Activated naive CD4-positive, alpha-beta T cell treated with anti-CD3 and anti-CD28 coated beads, Interleukin-2, amount 10 ng/mL, durations not matched to agents 7 days and 5 days (primary cell): ENCODE measurements at places on chromosomes 1 and 21.
A peak's percentile ranks its signal among the peaks of the same experiment; 100 is the strongest.

- no peak for DNase-seq
Observed at GRCh38 chr21:43909741-43910400, 44.8 kb downstream of the AGPAT3 start.

- DNase-seq = no peak
Observed at GRCh38 chr21:38914528-38915293, 109.0 kb downstream of the ETS2 start.

GRCh38 chr1:96346719-96347118, 374.9 kb upstream of the PTBP2 start:
- DNase-seq = no peak

DNA sequence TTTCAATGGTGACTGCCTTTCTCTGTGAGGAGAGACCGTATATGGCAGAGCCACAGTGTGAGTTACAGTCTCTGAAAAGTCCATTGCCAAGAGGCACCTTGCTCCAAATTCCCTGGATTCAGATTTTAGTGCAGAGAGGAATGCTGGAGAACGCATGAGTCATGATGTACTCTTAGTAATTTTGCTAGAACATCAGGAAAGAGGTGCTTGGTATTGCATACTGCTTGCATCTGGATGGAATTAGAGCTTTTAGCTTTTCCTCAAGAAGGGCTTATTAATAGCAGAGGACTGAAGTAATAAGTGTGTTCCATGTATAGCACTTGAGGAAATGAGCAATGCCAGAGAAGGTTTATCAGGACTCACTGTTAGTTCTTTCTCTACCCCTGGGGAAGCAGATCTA, 40.5 kb upstream of the AKT3 start:
- DNase-seq = no peak

DNA sequence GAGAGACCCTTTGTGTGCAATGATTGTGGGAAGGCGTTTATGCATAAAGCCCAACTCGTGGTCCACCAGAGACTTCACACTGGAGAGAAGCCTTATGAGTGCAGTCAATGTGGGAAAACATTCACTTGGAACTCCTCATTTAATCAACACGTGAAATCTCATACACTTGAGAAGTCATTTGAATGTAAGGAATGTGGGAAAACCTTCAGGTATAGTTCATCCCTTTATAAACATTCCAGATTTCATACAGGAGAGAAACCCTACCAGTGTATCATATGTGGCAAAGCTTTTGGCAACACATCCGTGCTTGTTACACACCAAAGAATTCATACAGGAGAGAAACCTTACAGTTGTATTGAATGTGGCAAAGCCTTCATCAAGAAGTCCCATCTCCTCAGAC, 15.5 kb downstream of the ZNF684 start:
- no peak for DNase-seq

DNA sequence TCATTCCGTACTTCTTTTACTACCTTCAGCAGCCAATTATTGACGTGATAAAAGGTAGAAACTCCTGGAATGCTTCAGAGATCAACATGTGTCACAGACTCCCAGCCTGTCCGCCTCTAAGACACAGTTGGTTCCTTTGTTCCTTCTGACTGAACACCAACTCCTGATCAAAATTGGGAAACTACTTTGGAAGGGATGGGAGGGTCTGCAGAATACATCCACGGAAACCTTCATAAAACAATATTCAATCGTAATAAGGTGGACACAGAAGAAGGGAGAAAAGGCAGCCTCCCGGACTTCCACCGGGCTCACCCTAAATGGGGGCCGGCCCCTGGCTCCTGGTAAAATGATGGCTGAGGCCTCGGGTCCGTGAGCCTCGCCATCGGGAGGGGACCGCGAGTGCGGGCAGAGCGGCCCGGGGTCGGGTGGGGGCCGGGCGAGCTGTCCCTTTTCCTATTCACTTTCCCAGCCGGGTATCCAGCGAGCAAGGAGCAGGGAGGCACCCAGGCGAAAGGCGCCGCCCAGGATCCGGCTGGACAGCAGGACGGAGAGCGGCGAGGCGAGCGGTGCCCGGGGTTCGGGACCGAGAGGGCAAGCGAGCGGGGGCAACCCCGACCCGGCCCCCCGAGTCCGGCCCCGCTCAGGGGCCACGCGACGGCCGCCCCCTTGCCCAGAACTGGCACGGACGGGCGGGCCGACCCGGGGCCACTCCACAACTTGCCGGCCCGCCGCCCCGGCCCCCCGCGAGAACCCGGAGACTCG, 805 bp downstream of the NRIP1 start:
- no peak for DNase-seq

DNA sequence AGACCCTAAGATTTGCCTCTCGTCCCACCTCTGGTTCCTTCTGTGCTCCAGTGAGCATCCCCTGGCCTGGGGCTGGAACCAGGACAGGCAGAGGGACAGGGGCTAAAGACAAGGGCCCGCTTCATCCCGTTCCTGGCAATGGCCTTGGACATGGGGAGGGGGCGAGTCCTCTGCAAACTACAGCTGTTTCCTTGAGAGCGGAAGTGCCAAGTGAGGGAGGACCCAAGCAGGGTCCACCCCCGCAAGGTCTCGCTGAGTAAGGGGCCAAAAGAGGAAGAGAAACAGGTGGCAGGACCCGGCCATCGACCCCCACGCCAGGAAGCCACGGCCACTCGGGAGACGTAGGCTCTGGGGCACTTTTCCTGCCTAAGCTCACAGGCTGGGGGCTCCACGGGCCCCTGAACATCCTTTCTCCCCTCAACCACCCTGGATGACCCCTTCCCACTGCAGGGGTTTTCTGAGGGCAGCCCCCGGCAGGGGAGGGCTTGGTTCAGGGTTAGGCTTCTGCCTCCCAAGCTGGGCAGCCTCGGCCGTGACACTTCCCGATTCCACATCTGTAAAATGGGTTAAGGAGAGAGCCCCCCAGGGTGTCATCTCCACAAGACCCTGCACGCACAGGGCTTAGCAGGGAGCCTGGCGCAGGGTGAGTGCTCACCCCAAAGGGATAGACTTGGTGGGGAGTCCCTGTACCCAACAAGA, 17.9 kb upstream of the PLEKHG5 start:
- no peak for DNase-seq

DNA sequence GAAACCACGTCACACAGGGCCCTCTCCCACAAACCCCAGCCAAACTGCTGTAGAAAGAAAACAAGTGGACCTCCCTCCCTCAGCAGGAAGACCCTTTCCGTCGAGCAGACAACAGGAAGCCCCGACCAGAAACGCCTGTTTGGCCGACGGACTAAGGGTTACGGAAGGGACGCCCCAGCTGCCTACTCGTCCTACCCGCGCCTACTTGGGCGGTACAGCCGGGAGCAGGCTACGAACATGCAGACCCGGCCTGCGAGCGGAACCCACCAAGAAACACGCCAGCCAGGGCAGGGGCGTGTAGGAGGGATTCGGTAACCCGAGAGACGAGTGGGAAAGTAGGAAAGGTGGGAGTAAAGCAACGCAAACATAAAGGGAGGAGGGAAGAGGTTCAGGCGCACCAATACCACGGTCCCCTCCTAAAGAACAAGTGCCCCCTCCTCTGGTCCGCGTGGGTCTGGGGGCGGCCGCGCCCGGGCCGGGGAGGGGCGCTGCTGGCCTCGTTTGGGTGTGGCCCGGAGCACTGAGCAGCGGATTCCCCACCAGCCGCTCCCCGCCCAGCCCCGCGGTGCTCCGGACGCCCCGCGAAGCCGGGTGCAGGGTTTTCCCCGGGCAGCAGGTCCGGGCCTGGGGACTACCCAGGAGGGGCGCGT, 450 bp downstream of the S100A10 start:
- peak; percentile 60 for DNase-seq

GRCh38 chr21:44002511-44002910, 9.6 kb upstream of the TRAPPC10 start:
- DNase-seq = no peak

DNA sequence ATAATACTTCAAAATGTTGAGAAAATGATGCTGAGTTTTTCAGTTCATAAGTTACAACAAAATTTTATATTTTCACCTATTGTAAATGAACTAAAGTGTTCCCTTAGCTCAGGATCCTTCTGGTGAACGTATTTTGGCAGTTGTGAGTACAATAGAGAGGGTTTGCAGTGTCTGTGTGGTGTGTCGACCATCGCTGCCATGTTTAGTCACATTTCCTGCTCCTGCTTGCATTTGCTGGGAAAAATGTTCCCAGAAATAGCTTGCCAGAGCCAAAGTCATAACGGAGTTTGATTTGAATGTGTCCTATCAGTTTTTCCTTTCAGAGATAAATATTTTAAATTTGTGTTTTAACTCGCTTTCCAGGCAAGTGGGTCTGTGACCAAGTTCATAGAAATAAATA, 117.1 kb upstream of the COL6A1 start:
- no peak for DNase-seq

- DNase-seq = no peak
Observed at GRCh38 chr1:30133414-30134055, 589.9 kb downstream of the MATN1 start.

- DNase-seq = no peak
Observed at GRCh38 chr1:10457875-10458274, 8.0 kb downstream of the CORT start.

GRCh38 chr1:8943498-8944405, 1.9 kb upstream of the CA6 start:
- no peak for DNase-seq

GRCh38 chr1:223340637-223341036, 23.3 kb downstream of the SUSD4 start:
- DNase-seq = no peak

DNA sequence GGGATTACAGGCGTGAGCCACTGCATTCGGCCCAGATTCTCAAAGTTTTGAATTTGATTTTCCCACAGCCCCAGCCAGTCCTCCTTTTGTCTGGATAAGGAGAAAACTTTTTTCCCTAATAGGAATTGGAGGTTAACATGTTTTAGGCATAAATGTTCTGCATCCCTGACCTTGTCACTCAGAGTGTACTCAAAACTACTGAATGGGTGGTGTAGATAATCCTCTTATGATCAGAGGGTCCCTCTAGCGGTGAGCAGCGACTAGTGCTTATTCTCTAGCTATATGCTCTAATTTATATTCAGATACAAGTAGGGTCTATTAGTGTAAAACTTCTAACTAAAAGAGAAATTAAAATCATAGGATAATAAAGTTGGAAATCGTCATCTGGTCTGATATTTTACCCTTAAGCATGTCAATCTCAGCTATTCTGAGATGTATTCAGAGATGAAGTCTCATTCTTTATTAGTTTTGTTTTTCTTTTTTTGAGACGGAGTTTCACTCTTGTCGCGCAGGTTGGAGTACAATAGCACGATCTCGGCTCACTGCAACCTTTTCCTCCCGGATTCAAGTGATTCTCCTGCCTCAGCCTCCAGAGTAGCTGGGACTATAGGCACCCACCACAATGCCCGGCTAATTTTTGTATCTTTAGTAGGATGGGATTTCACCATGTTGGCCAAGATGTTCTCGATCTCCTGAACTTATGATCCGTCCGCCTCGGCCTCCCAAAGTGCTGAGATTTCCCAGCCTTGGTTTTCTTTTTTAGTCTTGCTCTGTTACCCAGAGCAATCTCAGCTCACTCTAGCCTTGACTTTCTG, 2.7 kb upstream of the PSMD4 start:
- DNase-seq = peak; percentile 79

DNA sequence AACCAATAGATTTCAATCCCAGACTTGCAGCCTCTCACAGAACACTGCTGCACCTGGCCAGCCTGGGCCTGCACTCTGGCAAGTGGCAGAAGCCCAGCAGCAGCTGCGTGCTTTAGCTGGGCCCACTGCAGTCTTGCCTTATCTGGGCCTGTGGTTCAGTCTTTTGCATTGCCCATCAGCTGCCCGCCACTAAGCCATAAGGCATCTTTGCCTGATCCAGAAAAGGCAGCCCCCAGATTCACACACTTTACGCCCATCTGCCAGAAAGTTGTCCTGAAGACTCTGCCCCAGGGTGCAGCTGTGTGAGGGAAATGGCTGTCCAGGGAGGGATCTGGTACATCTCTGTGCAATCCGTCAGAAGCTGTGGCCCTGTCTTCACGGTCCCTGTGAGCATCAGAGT, 217.0 kb downstream of the DNAH14 start:
- DNase-seq = no peak

- DNase-seq = no peak
Observed at GRCh38 chr1:74317663-74318062, 82.5 kb downstream of the TNNI3K start.
